Activated naive CD4-positive, alpha-beta T cell treated with anti-CD3 and anti-CD28 coated beads for 36 hours (primary cell): ENCODE measurements at places on chromosomes 4 and X. TPM values are rescaled to one million over a fixed set of nuclear protein-coding genes. Genes with fewer than 3 reads are reported as not detected.
A peak's percentile ranks its signal among the peaks of the same experiment; 100 is the strongest.

Gene NR3C2
- 6.1 TPM for total RNA-seq

- no peaks in the 10 kb centered on the region for H3K4me1 ChIP-seq
- no peak overlapping the region for H3K4me3 ChIP-seq
- H3K27ac ChIP-seq, result no peak overlapping the region
- no peaks in the 10 kb centered on the region for H3K27me3 ChIP-seq
Measured at GRCh38 chr4:10694151-10694827, 9.7 kb upstream of the CLNK start.

DNA sequence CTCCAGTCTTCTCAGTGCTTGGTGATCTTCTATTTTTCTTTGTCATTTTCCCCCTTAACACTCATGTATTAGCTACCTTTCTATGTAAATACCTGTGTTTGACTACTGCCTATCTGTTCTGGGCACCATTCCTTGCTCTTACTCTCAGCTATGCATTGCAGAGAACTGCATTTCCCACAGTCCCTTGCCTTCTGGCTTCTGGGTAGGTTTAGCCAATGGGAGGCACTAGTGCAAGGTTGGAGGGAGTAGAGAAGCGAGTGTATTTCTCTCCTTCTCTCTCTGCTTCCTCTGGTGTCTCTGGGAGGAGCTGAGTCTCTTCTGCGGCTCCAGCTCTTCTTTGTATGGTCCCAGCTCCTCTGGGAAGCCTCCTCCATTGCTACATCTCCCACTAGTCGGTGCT is 50.5 kb downstream of the CWH43 start:
- no peak overlapping the region for H3K27ac ChIP-seq
- no peak overlapping the region for H3K4me3 ChIP-seq
- no peaks in the 10 kb centered on the region for H3K36me3 ChIP-seq
- H3K27me3 ChIP-seq, result peaks cover 7% of the 10 kb centered on the region

GRCh38 chr4:73984736-73985527 is 3.1 kb downstream of the PPBP start:
- no peak overlapping the region for H3K4me3 ChIP-seq
- no peaks in the 10 kb centered on the region for H3K36me3 ChIP-seq
- H3K4me1 ChIP-seq, result no peaks in the 10 kb centered on the region
- no peak for DNase-seq
- H3K27ac ChIP-seq, result no peak overlapping the region

GRCh38 chrX:153924149-153924861 is 1.8 kb downstream of the ARHGAP4 start:
- peaks cover 27% of the 10 kb centered on the region for H3K4me1 ChIP-seq
- DNase-seq, result peak; percentile 71
- peak overlapping the region; percentile 92 for H3K4me3 ChIP-seq
- peak overlapping the region; percentile 98 for H3K27ac ChIP-seq
- H3K36me3 ChIP-seq, result peaks cover 25% of the 10 kb centered on the region

DNA sequence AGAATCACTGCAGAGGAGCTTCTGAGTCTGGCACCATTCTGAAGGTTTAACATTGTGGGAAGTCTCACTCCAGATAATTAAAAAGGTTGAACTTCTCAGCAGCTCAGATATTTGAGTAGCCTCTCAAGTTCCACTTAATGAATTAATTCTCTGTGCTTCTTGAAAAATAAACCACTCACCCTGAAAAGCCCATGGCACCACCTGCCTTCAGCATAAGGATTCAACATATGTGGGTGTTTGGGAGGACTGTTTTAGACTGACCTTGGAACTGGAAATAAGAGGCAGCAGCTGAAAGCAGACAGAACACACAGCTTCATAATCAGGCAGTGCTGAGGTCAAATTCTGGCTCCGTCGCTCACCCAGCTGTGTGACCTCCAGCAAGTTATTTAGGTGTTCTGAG is 100.6 kb downstream of the KCNIP4 start:
- no peaks in the 10 kb centered on the region for H3K4me1 ChIP-seq
- H3K27ac ChIP-seq, result no peak overlapping the region
- no peak overlapping the region for H3K4me3 ChIP-seq
- no peak for DNase-seq
- peaks cover 1% of the 10 kb centered on the region for H3K27me3 ChIP-seq

DNA sequence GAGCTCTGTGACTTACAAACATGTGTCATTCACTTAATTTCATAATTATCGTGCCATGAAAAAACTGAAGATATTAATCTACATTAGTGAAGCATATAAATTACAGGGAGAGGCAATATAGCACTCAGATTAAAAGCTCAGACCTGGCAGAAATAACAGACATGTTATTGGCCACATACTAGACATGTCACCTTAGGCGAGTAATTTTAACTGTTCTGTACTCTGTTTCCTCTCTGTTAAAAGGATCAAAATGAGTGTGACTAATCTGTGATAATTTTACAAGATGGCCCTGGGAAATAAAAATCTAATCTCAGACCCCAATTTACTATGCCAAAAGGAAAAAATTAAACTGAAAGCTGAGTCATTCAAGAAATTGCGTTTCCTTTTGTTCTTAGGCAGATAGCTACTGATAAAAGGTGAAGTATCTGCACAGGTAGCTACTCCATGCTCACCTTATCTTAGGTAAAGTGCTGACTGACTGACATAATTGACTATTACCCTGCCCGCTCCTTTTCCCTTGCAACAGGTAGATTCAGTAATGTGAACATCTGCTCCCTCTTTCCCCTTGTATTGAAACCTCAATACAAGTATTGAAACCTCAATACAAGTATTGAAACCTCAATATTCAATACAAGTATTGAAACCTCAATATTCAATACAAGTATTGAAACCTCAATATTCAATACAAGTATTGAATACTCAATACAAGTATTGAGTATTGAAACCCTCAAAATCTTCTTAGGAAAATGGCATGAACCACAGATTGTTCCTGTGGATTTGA is 33.2 kb downstream of the RELL1 start:
- no peaks in the 10 kb centered on the region for H3K27me3 ChIP-seq
- H3K4me3 ChIP-seq, result no peak overlapping the region
- no peak overlapping the region for H3K27ac ChIP-seq
- DNase-seq, result no peak

Gene XAGE2
- total RNA-seq, result not detected

DNA sequence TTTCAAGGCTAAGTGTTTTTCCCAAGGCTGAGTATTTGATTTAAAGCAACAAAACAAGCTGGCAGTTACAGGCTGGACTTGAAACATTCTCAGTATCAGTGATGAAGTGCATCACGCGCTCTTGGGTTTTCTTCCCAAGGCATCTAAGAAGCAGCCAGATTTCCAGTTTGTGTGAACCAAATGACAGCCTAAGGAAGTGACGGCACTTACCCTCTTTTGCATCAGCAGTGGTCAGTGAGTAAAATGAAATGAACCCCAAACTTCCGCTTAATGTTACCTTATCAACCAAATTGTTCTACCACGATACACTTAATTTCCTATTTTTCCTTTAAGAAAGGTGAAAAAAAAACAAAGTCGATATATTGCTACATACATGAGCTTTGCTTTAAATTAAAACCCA is 15.8 kb upstream of the GYPE start:
- H3K4me1 ChIP-seq, result peaks cover 2% of the 10 kb centered on the region
- peak; percentile 4 for DNase-seq
- no peak overlapping the region for H3K27ac ChIP-seq

Gene FMR1NB
- total RNA-seq, result not detected

DNA sequence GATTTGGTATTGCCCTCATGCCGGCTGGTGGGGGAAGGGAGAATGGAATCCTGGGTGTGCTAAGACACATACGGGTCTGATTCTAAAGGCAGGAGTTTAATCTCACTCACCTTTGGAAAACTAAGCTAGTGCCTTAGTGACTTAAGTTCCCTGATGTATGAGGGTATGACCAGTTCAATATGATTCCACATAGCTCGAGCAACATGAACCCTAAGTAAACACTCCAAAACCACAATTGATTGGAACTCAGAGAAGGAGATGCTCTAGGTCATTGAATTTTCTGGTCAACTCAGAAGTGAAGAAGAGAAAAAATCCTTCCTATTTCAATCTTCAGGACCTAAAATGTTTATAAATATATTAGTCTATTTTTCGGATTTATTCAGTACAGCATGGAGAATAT is 420.1 kb upstream of the INTU start:
- no peak for DNase-seq
- no peaks in the 10 kb centered on the region for H3K27me3 ChIP-seq
- H3K27ac ChIP-seq, result no peak overlapping the region
- H3K4me3 ChIP-seq, result no peak overlapping the region
- no peaks in the 10 kb centered on the region for H3K36me3 ChIP-seq

Gene TMEM271
- not detected for total RNA-seq

DNA sequence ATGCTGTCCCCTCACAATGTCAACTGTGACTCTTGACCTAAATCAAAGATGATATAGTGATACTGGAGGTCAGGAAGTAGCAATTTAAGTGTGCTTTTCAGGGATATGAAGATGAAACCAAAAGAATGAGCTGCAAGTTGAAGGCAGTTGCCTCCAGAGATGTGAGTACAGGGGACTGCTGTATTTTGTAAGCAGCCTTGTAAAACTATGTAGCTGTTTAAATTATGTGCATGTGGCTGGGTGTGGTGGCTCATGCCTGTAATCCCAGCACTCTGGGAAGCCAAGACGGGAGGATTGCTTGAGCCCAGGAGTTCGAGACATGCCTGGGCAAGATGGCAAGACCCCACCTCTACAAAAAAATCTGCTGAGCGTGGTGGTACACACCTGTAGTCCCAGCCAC is 15.1 kb upstream of the TNIP2 start:
- H3K4me3 ChIP-seq, result no peak overlapping the region
- peaks cover 25% of the 10 kb centered on the region for H3K4me1 ChIP-seq
- H3K36me3 ChIP-seq, result no peaks in the 10 kb centered on the region
- no peaks in the 10 kb centered on the region for H3K27me3 ChIP-seq
- DNase-seq, result no peak
- H3K27ac ChIP-seq, result no peak overlapping the region

Gene CTAG2
- total RNA-seq, result not detected

- H3K4me3 ChIP-seq, result peak overlapping the region; percentile 18
- no peaks in the 10 kb centered on the region for H3K4me1 ChIP-seq
- H3K36me3 ChIP-seq, result no peaks in the 10 kb centered on the region
- H3K27ac ChIP-seq, result no peak overlapping the region
- DNase-seq, result no peak
Measured at GRCh38 chrX:38221391-38221929, 789 bp upstream of the SRPX start.

DNA sequence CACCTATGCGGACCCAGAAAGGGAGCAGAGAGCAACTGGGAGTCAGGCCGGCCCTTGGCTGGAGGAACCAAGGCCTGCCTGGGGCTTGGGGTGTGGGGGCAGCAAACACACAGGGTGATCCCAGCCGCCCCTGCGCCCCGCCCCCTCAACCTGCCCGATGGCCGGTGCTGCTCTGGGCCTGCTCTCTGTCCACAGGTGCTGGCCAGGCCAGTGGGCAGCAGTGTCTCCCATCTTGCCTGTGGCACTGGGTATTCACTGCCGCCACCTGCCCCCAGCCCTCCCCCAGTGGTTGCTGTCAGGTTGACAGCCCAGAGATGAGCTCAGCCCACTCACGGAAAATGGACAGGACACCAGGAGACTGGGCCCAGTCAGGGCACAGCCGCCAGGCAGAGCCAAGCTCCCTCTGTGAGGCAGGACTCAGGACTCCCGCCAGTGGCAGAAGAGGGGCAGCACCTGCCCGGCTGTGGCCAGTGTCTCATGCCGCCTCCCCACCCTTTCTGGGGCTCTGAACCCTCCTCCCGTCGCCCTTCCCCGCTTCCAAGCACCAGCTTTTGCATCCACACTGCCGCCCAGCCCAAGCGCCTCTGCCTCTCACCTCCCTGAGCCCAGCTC is 4.7 kb downstream of the NKX1-1 start:
- DNase-seq, result no peak
- no peak overlapping the region for H3K4me3 ChIP-seq
- H3K27me3 ChIP-seq, result peaks cover 27% of the 10 kb centered on the region

DNA sequence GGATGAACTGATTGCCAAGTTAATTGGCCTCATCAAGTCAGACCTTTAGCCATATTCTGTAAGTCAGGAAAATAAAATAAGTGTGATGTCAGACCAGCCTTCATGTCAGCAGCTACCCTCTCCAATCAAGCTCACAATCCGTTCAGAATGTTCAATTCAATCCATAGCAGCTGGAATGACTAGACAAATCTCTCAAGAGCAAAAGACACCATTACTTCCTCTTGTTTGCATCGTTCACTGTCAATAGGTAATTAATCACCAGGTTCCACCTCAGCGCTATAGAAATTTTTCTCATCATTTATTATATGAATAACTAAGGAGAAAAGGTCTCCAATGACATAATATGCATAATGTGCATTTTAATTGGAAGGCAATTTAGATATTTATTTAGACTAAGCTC is 321.0 kb upstream of the GRIA3 start:
- H3K36me3 ChIP-seq, result no peaks in the 10 kb centered on the region
- H3K27ac ChIP-seq, result no peak overlapping the region
- H3K27me3 ChIP-seq, result no peaks in the 10 kb centered on the region

Gene UGT8
- not detected for total RNA-seq

DNA sequence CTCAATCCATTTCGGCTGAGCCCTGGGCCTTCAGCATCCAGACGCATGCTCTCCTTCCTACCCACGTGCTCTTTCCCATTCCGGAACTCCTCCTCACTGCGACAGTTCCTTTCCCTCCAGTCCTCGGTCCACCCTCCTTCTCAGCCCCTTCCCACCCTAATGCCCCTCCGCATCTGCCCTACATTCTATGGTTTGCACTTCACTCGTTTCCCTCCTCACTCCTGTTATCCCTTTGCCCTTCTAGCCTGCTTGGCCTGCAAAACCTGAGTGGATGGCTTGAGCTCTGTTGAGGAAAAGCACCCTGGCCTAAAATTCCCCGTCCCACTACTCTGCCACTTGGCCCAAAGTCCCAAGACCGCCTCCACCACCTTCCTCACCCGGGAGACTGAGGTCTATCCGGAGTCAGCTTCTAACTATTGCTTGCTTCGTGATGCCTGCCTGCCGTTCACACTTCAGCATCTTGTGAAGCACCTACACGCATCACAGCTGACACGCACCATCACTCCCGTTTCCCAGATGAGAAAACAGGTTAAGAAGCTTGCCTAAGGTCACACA is 38.6 kb downstream of the MAP7D3 start:
- DNase-seq, result no peak
- no peaks in the 10 kb centered on the region for H3K4me1 ChIP-seq
- H3K36me3 ChIP-seq, result peaks cover 8% of the 10 kb centered on the region
- H3K27ac ChIP-seq, result no peak overlapping the region
- no peaks in the 10 kb centered on the region for H3K27me3 ChIP-seq
- no peak overlapping the region for H3K4me3 ChIP-seq

DNA sequence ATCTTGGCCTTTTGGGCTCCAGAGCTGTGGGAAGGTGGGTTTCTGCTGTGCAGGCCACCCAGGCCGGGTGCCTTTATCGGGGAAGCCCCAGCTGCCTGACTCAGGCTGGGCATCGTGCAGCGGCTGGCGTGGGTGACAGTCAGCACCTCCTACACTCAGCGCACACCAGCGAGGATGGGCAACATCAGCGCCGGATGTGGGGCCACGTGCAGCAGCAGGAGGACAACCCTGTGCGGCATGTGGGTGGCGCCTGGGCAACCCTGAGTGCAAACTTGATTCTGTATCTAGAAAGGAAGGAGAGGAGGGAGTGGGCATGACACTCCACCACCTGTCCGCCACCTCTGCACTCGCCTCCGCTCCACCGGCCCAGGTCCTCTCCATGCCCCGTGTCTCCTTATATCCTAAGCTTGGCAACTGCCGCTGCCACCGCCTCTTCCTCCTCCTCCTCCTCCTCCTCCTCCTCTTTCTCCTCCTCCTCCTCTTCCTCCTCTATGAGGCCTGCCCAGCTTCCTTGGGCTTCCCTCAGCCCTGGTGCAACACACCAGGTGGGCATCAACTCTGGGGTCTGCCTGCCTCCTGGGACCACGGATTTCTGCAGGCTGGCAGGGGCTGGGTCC is 107.4 kb upstream of the AFAP1 start:
- no peaks in the 10 kb centered on the region for H3K4me1 ChIP-seq
- H3K27me3 ChIP-seq, result no peaks in the 10 kb centered on the region
- H3K36me3 ChIP-seq, result no peaks in the 10 kb centered on the region
- DNase-seq, result no peak
- H3K4me3 ChIP-seq, result no peak overlapping the region
